AG20443 (cell line): ENCODE measurements at places on chromosomes 5 and 9.

DNA sequence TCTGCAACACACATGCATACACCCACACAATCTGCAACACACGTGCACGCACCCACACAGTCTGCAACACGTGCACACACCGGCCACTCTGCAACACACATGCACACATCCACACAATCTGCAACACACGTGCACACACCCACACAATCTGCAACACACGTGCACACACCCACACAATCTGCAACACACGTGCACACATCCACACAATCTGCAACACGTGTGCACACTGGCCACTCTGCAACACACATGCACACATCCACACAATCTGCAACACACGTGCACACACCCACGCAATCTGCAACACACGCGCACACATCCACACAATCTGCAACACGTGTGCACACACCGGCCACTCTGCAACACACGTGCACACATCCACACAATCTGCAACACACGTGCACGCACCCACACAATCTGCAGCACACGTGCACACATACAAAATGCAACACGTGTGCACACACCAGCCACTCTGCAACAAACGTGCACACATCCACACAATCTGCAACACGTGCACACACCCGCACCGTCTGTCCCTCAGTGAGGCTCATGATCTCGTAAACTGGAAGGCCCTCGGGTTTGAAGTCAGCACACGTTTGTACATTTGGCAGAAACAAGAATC, 18.4 kb downstream of the PLEKHG4B start:
- DNase-seq = no peak

- DNase-seq = no peak
These were observed 219.4 kb downstream of the MSX2 start for GRCh38 chr5:174943785-174944184.

GRCh38 chr5:86665984-86666760, 48.4 kb downstream of the COX7C start:
- no peak for DNase-seq

DNA sequence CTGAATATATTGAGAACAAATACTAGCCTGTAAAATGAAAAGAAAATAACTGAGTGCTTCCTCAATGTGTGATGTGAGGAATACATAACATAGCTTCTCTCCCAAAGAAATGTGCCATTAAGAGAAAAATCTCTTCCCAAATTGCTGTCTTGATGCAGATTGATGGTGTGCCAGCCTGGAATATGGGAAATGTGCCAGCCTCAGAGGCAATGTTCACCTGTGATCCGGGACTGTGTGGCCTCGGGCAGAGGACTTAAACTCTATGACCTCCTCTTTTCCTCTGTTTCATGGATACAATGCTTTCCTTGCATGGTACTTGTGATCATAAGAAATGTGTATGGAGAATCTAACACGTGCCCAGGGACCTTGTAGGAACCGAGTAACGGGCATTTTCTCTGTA, 370.9 kb downstream of the DIRAS2 start:
- no peak for DNase-seq

DNA sequence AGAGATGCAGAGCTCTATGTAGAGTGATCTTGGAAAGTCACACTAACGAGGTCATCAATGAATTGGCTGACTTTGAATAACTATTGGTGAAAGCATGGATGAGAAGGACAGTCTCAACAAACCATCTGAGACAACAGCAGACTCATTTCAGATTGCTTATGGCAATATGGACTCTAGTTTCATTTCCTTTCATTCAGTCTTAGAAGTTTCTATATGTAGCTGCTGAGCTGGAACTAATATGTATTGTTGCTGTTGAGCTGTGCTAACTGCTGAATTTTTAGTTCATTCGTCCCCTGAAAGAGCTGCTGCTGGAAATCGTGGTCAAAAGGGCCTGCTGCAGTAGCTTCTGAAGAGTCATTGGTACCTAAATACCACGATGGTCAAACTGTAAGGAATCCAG, 31.3 kb downstream of the TNFSF15 start:
- no peak for DNase-seq

GRCh38 chr5:163347671-163348070, 89.7 kb upstream of the CCNG1 start:
- peak; percentile 70 for DNase-seq
